CD4-positive, alpha-beta T cell treated with Interleukin-21 for 1 hour (primary cell): ENCODE measurements at places on chromosomes 6 and 20.
A peak's percentile ranks its signal among the peaks of the same experiment; 100 is the strongest.

- no peak for DNase-seq
These were observed 879.7 kb downstream of the QKI start for GRCh38 chr6:164294047-164294784.

- DNase-seq = no peak
These were observed 98.2 kb upstream of the HDGFL1 start for GRCh38 chr6:22471132-22471690.

DNA sequence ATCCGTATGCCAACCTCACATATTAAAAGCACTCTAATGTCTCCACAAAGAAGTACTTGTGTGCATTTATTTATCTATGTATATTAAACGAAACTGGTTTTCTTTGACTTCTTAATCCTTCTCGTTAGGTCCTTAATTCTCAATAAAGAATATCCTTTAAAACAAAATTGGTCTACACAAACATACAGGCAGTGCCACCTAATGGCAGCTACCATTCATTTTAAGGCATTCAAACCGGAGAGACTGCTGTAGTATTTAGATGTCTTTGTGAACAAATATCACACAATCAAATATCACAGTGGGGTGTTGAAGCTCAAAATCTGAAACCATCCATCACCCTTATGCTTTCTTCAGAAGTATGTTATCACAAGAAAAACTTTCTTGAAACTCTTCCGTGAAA is 96.6 kb upstream of the IRAK1BP1 start:
- DNase-seq = no peak

GRCh38 chr6:127690092-127690491 is 113.1 kb downstream of the C6orf58 start:
- no peak for DNase-seq

DNA sequence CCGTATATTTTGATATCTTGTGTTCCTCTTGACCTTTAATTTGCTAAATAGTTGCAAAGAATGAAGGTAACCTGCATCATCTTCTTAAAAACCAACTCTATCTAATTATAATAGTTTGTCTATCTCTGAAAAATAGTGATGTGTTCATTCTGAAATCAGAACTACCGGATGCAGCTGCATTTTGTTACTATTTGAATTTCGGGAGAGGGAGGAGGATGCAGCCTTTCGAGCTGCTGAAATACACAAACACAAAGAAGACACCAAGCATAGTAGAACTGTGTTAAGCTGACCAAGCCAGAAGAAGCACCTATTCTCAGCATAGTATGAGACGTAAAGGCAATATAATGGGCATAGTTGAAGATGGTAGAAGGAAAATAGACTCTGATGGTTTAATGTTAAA is 33.1 kb downstream of the PTPN1 start:
- DNase-seq = no peak

- DNase-seq = no peak
These were observed 1.7 kb upstream of the COL9A1 start for GRCh38 chr6:70304616-70305015.

- no peak for DNase-seq
These were observed 845 bp downstream of the ZMYND8 start for GRCh38 chr20:47355489-47356219.

DNA sequence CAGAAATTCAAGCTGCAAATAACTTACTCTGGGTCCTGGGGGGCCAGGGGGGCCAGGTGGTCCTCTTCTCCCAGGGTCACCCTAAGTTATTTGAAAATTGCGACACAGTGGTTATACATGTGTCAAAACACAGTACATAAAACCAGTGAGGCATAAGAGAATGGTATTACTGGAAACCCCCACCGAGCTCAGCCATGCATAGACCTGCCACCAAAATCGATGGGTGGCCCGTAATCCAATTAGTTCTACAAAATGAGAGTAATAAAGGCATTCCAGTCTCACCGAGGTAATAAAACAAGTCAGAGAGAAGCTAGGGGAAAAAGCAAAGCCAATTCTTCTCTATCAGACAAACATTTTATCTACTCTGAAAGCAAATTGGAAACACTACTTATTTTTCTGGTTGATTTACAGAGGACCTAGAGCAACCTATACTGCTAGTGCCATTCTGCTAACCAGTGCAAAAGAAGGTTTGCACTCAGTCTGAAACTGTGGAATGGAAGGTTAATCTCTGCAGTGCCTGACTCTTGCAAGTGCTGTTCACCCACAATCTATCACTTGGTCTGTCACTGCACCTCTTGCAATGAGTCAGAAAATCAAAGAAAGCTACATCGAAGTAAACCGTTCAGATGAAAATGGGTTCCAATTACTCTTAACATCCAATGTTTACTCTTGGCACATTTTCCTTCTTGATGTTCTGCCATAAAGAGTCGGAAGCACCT is 32.4 kb downstream of the COL9A1 start:
- DNase-seq = no peak

- DNase-seq = peak; percentile 16
These were observed 127.5 kb downstream of the PKHD1 start for GRCh38 chr6:51959744-51960383.

- DNase-seq = no peak
These were observed 24.4 kb upstream of the NKX2-4 start for GRCh38 chr20:21421601-21422236.

- DNase-seq = no peak
These were observed 444.3 kb upstream of the NRSN1 start for GRCh38 chr6:23681743-23682142.

GRCh38 chr6:51926125-51926524 is 161.3 kb downstream of the PKHD1 start:
- DNase-seq = no peak

- DNase-seq = no peak
These were observed 41.1 kb downstream of the GMDS start for GRCh38 chr6:2204272-2204671.

- DNase-seq = no peak
These were observed 157.3 kb downstream of the TBXT start for GRCh38 chr6:166010136-166010960.

DNA sequence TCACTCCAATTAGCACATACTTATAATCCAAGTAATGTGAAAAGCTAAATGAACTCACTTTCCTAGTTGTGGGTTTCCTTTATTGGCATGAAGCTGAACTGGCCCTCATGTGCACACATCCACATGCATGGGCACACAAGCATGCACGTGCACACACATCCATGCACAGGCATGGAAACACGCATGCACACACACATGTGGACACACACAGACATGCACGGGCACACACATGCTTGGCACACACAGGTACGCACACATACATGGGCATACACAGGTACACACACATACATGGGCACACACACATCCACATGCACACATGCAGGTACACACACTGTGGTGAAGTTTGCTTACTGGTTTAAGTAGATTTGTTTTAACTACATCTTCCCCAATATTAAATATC is 23.8 kb downstream of the SYNDIG1 start:
- DNase-seq = no peak

DNA sequence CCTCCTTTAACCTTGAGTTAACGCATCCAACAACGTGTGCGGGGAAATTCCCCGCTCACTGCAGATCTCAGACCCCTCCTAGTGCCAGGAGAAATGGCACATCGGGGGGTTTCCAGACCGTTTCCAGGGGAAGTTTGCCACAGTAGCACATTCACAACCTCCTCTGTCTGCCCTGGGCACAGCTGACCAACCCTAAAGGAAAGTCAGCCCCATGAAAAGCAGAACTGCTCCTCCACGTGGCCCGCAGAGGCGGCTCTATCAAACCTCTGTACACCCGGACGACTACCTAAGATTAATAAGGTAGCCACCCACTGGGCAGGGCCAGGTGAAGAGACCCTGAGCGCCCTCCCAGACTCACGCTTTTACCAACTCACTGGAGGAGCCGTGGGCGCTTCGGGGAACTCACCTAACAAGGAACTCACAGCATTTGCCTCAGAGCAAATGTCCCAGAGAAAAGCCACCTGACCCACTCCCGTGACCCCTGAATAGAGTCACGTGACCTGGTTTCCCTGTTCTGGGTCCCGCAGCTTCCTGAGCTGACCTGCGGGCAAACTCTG is 93.1 kb downstream of the PRND start:
- DNase-seq = peak; percentile 91

GRCh38 chr20:5180933-5181332 is 54.1 kb downstream of the CDS2 start:
- DNase-seq = no peak

GRCh38 chr20:23966927-23967615 is 21.5 kb downstream of the GGTLC1 start:
- DNase-seq = no peak

DNA sequence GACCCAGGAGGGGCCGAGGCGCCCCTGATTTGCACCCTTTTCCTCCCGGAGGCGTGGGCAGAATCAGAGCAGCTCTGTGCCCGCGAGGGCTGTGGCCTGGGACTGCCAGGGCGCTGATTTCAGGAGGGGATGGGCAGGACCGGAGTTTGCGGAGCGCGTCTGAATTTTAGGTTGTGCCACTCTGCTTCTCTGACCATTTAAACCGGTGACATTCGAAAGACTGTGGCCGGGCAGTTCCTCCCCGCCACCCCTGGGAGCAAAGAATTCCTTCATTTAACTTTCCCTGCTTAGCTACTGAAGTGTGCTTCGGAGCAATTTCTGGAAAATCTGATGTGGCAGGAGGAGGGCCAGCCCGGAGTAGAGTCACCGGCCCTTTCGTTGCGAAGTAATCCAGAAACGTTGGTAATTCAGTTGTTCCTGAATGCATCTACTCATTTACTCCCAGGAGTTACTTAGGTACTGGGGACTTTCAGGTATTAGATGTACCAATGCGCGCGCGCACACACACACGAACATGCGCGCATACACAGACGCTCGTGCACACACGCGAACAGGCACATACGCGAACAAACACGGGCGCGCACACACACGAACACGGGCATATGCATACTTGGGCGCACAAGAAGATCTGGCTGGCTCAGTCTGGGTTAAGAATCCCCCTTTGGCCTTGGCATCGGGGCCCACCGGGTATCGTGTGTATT is 568 bp downstream of the CCDC170 start:
- no peak for DNase-seq

DNA sequence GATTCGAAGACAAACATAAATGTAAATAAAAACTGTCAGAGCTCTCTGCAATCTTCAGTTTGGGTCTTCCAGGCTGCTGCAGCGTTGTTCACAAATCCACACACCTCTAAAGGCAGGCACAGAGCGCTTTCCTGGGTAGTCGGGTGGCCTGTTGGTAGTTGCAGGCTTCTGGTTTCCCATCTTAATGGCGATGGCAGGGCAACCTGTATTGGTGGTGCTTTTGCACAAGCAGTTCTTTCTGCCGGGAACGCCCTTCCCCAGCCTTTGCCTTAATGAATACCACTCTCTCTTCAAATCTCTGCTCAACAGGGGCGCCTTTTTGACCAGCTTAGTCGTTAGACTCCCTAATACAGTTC is 723 bp upstream of the IFT52 start:
- DNase-seq = no peak

DNA sequence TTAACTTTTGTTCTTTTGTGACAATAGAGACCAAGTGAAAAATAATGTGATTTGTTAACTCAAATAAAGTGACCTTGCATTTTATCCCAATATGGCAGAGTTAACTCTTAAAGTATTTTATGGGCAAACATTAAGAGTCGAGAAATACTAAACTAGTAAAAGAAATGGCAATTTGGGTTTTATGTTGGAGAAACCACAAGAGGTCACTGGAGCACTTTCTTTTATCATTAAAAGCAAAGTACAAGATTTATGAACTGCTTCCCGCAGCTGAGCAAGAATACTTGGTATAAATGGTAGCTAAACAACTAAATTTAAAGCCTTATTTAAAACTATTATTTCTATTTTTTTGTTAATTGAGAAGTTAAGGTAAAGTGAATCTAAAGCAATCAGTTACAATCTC is 33.5 kb upstream of the MCM9 start:
- peak; percentile 4 for DNase-seq

DNA sequence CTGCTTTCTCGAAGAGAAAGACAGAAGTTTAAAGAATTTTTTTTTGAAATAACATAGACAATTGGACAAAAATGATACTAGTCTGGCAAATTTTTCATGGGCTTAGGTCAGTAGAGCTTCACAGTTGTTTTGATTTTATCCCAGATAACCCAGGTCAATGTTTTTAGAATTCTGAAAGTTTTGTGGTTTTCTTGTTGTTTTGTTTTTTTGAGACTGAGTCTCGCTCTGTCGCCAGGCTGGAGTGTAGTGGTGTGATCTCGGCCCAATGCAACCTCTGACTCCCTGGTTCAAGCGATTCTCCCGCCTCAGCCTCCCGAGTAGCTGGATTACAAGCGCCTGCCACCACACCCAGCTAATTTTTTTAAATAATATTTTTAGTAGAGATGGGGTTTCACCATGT is 22.8 kb downstream of the KIF13A start:
- DNase-seq = no peak

DNA sequence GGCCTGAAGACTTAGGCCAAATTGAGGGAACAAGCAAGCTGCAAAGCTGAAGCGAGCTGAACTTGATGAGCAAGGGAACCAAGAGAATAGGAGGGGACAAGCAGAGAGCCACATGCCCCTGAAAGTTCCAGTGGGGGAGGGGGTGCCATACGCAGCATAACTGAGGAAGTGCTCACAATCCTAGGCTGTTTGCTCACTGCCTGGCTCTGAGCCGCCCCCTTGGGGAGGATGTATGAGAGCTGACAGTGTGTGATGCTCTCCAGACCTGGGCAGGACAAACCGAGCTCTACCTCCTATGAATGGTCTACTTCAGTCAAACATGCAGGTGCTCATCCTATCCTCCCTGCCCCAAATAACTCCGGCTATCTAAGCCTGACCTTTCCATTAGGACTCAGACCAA is 52.1 kb downstream of the FAXC start:
- no peak for DNase-seq

DNA sequence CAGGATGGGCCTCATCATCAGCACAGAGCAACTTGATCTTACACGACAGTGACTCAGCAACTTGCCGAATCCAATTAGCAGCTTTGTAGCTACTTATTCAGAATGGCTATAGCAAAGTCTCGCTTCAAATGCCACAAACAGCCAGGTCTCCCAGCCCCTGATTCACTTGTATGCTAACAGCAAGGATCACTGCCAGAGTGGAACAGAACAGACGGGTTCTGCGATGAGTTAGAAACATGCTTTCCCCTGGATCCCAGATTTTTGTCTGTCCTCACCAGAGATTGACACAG is 254.4 kb downstream of the NRN1 start:
- no peak for DNase-seq

DNA sequence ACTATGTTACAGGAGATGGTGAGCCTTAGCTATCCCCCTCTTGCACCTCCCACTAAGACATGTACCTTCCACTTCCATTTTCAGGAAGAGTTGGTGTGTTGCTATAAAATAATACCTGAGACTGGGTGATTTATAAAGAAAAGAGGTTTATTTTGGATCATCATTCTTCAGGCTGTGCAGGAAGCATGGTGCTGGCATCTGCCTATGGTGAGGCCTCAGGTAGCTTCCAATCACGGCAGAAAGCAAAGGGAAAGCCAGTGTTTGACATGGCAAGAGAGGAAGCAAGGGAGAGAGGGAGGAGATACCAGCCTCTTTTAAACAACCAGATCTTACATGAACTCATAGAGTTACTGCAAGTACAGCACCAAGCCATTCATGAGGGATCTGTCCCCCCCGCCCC is 32.2 kb downstream of the GSS start:
- no peak for DNase-seq
